ELF-1 (cell line): ENCODE measurements at places on chromosomes 7 and 10.

GRCh38 chr10:80041162-80041561 is 37.3 kb upstream of the TMEM254 start:
- DNase-seq: no peak

- DNase-seq: no peak
Observed at GRCh38 chr7:7212612-7213011, 30.3 kb downstream of the C1GALT1 start.

DNA sequence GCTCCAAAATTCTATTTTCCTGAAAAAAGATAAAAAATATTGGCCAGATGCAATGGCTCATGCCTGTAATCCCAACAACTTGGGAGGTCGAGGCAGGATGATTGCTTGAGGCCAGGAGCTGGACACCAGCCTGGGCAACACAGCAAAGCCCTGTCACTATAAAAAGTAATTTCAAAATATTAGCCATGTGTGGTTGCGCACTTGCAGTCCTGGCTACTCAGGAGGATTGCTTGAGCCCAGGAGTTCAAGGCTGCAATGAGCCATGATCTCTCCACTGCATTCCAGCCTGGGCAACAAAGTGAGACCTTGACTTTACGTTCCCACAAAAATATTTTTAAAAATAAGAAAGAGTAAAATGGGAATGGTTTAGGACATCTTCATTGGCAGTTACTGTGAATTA is 104.1 kb upstream of the AFAP1L2 start:
- no peak for DNase-seq

GRCh38 chr7:44387389-44387788 is 62.0 kb upstream of the CAMK2B start:
- DNase-seq: no peak

- no peak for DNase-seq
Observed at GRCh38 chr10:37965006-37965405, 11.4 kb downstream of the ZNF25 start.

- DNase-seq: no peak
Observed at GRCh38 chr7:116547347-116547746, 22.5 kb downstream of the CAV1 start.

GRCh38 chr10:78236416-78237015 is 202.9 kb downstream of the RPS24 start:
- DNase-seq: no peak

DNA sequence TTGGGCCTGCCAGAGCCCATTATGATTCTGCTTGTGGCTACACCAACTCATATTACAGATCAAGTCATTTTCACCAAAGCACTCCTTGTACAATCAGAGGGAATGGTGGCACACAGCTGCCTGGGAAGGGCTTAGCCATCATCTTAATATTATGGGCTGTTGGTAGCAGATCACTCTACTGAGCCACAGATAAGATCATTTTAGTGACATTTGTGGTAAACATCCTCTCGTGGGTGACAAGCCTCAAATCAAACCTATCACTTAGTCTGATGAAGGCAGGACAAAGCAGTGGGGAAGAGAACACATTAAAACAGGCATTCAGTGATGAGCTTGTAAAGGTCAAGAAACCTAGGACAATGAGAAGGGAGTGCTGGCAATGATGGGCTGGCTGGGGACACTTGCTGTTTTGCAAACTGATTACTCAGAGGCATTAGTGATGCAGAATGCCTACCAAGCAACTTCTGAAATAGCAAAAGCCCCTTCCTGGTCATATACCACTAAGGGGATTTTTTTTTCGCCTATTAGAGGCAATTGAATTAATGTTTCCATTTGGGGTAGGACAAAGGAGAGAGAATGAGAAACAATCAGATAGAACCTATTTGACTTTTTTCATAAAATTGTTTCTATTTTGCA is 137.5 kb upstream of the WDR11 start:
- DNase-seq: no peak

DNA sequence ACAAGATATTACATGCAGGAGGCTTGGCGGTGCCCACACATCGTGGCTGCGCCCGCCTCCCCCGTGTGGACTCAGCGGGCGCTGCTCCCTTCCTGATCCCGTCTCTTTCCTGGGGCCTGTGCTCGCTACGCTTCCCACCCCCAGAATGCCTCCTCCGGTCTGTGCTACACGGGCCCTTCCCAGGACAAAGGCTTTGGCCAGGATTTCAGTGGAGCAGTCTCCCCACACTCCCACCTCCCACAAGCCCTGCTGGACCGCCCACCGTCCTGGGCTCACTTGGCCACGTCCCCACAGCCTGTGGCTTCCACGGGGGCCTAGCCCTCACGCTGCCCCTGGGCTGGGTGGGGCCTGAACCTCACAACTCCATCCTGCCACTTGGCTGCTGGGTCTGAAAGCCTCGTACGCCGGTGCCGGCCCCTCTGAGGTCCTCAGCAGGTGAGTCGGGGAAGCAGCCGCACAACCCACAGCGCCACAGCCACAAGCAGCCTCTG is 17.3 kb downstream of the CFAP46 start:
- no peak for DNase-seq

DNA sequence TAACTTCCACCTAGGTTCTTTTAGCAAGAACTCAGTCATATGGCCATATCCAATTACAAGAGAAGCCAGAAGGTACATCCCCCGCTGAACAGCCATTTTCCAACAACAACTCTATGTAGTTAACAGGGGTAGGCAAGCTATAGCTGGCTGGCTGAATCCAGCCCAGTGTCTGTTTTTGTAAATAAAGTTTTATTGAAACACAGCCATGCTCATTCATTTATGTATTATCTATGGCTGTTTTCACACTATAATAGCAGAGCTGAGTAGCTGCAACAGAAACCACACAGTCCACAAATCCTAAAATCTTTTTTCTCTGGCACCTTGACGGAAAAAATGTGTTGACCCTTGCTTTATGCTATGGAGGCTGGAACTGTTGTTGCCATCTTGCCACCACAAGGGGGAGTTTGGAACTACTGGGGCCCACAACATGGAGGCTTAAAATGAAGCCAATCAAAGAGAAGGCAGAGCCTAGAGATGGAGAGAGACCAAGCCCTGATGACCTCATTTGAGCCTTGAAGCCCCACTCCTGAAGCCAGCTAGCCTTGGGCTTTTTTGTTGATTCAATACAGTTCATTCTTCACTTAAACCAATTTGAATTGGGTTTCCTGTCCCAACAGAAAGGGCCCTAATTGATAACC is 33.3 kb upstream of the XPNPEP1 start:
- DNase-seq: peak; percentile 80

DNA sequence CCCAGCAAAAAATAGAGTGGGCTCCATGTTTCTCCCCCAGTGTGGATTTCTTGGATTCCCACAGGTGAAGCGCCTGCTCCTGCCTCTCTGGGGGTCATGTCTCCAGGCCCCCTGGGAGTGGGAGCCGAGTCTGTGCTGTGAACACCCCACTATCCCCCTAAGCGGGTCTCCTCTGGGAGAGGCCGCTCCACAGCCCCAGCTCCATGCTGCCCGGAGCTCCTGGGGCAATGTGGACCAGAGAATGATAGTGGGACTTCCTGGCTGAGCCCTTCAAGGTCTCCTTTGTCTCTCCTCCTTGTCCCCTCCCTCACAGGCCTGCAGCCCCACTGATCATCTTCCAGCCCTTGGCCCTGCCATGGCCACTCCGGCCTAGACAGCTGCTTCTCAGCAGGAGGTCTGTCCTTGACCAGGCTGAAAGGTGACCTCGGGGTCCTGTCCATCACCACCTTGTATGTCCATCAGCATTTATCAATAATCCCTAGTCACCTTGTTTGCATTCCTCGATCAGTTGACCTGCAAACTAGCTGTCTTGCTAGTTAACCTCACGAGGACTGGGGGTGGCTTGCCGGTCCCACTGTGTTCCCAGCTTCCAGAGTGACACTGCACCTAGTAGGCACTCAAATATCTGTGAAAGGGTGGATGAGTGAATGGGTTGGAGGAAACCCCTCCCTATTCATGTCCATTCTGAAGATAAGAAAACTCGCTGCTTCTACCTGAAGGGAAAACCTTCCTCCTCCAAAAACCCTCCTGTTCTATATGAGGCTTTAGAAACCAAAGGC is 776 bp upstream of the CALML3 start:
- DNase-seq: no peak

GRCh38 chr7:122676466-122676865 is 22.5 kb downstream of the RNF133 start:
- DNase-seq: no peak

DNA sequence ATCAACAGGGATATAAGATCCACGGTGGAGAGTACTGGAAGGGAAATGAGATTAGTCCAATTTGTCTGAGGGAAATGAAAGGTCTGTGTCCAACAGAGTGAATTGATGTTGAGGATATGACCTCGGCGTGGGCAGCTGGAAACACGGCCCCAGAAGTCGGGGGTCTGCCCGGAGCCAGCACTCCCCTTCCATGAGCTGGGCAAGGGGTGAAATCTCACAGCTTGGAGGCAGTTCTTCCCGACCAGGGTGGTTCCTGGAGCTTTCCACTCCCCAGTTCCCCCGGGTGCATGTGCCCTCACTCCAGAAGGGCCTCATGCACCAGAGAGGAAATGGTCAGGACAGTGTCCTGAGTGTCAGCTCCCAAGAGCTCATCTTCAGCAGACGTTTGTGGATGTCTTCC is 264.7 kb upstream of the PPP2R2D start:
- no peak for DNase-seq

GRCh38 chr10:131126321-131127137 is 185.0 kb downstream of the TCERG1L start:
- peak; percentile 53 for DNase-seq

DNA sequence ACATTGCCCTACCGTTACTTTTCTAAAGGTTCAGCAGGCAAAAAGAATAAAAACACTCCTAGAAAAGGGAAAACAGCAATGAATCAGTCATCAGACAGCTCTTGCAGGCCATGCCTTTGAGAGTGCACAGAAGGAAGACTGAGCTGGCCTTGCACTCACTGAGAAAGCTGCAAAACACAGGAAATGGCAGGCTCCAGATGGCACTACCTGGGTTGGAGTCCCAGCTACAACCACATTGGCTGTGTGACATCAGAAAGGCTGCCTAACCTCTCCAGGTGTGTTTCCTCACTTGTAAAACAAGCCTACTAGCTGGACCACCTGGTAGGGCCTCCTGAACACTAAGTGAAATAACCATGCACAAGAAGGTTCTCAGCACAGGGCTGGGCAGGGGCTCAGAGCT is 113.7 kb downstream of the SFMBT2 start:
- no peak for DNase-seq

GRCh38 chr10:21296575-21297355 is 228.7 kb downstream of the SKIDA1 start:
- no peak for DNase-seq

- peak; percentile 46 for DNase-seq
Observed at GRCh38 chr7:128408709-128409595, 830 bp downstream of the IMPDH1 start.

DNA sequence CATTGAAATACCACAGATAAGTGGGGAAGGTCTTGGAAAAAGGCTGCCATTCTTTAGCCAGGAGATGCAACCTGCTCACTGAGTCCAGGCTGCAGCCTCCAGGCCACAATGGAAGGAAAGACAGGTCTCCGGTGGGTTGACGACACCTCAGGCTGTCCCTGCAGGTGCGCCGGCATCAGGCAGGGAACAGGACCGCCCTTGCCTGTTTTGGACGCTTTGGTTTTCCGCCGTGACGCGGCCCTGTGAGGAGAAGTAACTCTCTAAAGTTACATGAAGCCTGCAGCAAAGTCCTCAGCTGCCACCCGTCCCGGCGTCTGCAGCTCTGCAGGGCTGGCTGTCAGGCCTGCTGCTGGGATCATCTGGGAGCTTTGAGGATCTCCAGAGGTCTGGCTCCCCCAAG is 147.0 kb downstream of the WDR37 start:
- no peak for DNase-seq

GRCh38 chr7:151490456-151491105 is 29.1 kb downstream of the RHEB start:
- DNase-seq: no peak

- DNase-seq: peak; percentile 30
Observed at GRCh38 chr10:95363303-95363912, 72.6 kb upstream of the PDLIM1 start.

- DNase-seq: no peak
Observed at GRCh38 chr10:127429601-127430312, 119.4 kb upstream of the NPS start.

- DNase-seq: peak; percentile 92
Observed at GRCh38 chr7:152504367-152504766, 68.6 kb upstream of the KMT2C start.

DNA sequence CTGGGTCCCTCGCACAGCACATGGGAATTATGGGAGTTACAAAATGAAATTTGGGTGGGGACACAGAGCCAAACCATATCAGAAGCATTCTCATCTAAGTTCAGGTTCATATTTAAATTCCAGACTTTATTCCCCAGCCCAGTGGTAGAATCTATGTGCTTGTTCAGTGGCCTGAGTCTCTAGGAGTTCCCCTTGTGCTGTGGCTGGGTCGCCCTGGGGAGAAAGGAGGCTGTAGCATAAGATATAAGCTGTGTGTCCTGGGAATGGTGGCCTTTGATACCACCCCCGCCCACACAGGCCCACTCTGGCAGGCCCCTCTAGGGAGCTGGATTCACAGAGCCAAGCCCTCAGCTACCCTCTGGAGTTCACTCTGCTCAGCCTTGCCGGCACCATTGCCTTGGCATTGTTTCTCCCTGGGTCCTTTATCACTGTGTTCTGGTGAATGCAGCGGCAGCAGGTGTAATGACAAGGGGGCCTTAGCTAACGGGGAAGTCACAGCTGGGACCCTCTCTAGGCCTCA is 64.2 kb downstream of the MINDY4 start:
- no peak for DNase-seq

DNA sequence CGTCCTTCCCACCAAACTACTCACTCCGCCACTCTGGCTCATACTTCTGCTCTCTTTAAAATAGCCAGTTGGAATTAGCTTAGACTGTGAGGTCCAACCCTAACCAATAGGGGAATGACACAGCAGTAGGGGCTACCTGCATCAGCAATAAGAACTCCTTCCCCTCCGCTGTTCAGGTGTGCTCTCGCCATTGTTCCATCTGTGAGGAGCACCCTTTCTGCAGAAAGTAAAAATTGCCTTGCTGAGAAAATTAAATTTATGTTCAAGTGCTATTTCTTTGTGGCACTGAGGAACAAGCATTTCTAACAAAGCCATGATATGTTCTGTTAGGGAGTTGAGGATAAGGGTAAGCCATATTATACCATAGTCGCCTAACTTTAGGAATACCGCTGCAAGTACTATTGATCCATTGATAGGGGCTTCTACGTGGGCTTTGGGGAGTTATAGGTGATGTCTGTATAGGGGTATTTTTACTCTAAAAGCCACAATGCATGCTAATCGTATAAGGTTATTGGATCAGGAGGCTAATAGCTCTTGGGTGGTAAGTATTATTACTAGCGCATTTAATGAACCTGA is 1269.5 kb downstream of the TYW1 start:
- DNase-seq: no peak

GRCh38 chr7:194252-195009 is 2.1 kb downstream of the FAM20C start:
- DNase-seq: no peak

GRCh38 chr7:24882989-24883621 is 96.9 kb downstream of the OSBPL3 start:
- DNase-seq: no peak

- no peak for DNase-seq
Observed at GRCh38 chr10:5827841-5828240, 14.6 kb upstream of the GDI2 start.

DNA sequence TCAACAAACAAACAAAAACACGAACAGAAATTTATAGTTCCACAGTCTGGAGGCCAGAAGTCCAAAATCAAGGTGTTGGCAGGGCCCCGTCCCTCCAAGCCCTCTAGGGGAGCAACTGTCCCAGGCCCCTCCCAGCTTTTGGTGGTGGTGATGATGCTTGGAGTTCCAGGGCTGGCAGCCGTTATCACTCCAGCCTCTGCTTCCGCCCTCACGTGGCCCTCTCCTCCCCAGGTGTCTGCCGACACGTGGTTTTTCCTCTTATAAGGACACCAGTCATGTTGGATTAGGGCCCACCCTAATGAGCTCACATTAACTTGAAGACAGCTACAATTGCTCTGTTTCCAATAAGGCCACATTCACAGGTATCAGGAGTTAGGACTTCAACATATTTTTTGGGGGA is 49.7 kb downstream of the MICALL2 start:
- no peak for DNase-seq
